ENCODE measurements at places on chromosomes 3 and 15.
A peak's percentile ranks its signal among the peaks of the same experiment; 100 is the strongest.

DNA sequence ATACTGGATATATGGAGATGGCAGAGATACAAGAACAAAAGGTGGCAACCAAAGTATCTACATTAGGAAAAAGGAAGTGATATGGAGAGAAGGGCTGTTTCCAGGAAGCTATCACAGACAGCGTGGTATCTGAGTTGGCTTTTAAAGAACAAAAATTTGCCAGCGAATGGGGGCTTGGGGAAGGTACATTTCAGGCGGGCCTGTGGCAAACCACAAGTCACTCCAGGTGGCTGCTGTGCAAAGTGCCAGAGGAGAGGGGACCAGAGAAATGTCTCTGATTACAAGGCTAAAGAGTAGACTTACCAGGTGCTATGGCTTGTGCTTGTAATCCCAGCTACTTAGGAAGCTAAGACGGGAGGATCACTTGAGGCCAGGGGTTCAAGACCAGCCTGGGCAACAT lies 91.1 kb downstream of the MSL2 start:
- no peak for DNase-seq

GRCh38 chr15:67839929-67840748 lies at the start of gene RNU6-1:
TSS of gene RNU6-1 (minus strand) at chr15:67840045.
- peak; percentile 89 for DNase-seq

- no peak for DNase-seq
These were observed 4.5 kb downstream of the RPS17 start for GRCh38 chr15:82535566-82536408.

- DNase-seq: no peak
These were observed 249.5 kb upstream of the ARL6 start for GRCh38 chr3:97515076-97515475.

GRCh38 chr3:65595222-65596028 lies 443.3 kb downstream of the MAGI1 start:
- no peak for DNase-seq

GRCh38 chr3:179067839-179068238 lies 3.8 kb downstream of the ZMAT3 start:
- DNase-seq: no peak

- no peak for DNase-seq
These were observed 4.9 kb downstream of the NR2E3 start for GRCh38 chr15:71815301-71815700.

DNA sequence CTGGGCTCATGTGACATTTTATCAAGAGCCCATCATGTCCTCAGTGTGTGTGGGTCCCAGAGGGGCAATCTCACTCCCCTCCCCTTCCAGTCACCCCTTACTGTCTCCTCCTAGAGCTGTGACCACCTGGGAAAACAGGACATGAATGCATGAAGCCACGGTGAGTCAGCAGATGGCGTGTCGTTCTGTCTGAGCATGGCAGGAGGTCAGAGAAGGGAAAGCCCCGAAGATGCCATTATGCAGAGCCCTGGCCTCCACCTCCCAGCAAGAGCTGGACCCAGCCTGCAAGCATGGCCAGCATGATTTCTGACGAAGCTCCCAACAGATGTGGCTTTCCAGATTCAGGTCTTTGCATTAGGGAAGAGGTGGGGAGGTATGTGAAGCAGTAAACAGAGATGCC lies 118.5 kb downstream of the TLE3 start:
- DNase-seq: no peak

DNA sequence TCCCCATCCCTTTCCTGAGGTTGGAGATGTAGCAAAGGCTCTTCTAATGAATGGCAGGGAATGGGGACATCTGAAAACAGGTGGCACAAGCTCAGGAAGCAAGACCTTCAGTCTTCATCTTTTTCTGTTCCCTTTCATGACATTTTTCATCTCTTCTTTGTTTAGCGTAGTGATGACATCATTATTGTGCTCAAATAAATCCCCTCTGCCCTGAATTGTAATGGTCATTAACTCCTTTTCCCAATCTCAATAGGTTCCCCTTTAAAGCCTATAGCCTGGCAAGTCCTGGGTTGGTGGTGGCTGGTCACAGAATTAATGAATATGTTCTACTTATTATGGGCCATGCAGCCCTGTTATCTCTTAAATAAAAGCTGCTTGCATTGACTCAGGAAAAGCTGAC lies 21.4 kb downstream of the TF start:
- DNase-seq: no peak

- DNase-seq: no peak
These were observed 2.1 kb downstream of the CHST13 start for GRCh38 chr3:126525853-126526667.

DNA sequence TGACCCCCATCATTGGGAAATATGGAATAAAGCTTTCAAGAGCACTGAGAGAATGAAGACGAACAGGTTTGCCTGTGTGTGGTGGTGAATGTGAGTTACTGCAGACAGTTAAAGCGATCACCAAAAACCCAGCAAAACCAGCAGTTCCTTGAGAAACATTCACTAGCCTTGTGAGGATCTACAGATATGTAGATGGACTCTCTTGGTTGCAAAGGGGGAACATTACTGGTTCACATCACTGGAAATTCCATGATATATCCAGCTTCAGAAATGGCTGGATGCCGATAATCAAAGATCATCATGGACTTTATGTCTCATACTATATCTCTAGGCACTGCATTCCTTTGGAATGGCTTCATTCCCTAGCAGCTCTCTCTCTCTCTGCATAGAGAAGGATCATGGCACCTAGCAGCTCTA lies 10.2 kb upstream of the HERC1 start:
- no peak for DNase-seq

- DNase-seq: no peak
These were observed 46.9 kb upstream of the TMEM158 start for GRCh38 chr3:45272828-45273470.

DNA sequence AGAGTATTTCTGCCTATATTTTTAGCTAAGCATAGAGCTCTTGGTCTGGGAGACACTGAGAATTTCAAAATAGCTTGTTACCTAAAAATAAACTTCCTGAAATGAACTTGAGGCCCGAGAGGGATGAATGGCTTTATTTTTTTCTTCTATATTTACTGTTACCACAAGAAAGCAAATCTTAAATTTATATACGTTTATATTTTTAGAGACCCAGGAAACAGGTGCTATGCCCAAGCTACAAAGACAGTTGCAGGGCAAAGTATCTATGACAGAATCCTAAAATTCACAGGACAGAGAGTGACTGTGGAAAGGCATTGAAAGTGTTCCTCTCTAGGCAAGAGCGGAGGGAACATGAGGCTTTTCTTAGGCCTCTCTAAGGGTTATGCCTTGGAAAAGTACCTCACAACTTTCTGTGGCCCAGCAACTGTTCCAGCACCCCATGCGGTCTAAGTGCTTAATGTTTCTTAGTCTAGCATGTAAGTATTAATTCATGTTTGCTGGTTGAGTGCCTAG lies 36.5 kb downstream of the TGFBR2 start:
- no peak for DNase-seq

GRCh38 chr3:123732447-123732846 lies 147.6 kb upstream of the HACD2 start:
- no peak for DNase-seq

DNA sequence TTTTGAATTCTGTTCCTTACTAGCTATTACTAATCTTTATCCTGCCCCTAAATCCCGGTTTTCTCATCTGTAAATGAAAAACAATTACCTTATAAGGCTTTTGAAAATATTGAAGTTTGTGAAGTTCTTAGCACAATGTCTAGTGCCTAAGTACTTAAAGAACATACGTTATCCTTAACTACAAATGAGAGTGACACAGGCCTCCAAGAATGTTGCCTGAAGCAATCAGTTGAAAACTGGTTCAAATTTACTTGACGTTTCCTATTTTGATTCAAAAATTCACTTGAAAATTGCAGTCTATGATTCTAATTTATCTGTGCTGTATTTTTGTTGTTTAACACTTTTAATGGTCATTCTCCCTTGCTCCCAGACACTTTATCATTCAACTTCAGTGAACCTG lies 3.2 kb downstream of the SENP7 start:
- DNase-seq: no peak

GRCh38 chr15:62112616-62113593 lies 46.1 kb downstream of the C2CD4A start:
- no peak for DNase-seq

GRCh38 chr3:157129803-157130466 lies 30.0 kb downstream of the CCNL1 start:
- DNase-seq: no peak

DNA sequence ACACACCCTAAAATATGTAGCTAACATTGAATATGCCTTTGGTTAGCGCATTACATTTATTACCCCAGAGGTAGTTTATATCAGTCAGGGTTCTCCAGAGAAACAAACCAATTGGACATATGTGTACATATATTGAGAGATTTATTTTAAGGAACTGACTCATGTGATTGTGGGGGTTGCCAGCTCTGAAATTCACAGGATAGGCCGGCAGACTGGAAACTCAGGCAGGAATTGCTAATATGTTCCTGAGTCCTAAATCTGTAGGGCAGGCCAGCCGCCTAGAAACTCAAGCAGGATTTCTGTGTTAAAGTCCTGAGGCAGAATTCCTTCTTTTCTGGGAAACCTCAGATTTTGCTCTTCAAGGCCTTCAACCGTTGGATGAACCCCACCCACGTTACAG lies 189.7 kb downstream of the CDIN1 start:
- no peak for DNase-seq

DNA sequence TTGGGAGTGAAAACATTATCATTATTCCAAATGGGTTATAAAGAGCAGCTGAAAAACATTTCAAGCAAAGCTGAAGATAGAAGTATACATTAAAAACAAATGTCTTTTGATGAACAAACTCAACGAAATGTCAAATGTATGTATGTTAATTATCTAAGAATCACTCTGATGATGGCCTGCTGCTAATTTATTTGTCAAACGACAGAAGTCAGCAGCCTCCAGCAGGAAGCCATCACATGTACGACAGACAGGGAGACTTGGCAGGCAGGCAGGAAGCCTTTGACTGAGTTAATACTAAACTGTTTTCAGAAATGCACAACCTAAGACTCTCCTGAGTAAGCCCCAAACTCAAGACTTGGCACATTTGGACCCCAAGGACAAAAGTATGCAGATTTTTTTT lies 491.1 kb downstream of the ZNF385D start:
- no peak for DNase-seq

DNA sequence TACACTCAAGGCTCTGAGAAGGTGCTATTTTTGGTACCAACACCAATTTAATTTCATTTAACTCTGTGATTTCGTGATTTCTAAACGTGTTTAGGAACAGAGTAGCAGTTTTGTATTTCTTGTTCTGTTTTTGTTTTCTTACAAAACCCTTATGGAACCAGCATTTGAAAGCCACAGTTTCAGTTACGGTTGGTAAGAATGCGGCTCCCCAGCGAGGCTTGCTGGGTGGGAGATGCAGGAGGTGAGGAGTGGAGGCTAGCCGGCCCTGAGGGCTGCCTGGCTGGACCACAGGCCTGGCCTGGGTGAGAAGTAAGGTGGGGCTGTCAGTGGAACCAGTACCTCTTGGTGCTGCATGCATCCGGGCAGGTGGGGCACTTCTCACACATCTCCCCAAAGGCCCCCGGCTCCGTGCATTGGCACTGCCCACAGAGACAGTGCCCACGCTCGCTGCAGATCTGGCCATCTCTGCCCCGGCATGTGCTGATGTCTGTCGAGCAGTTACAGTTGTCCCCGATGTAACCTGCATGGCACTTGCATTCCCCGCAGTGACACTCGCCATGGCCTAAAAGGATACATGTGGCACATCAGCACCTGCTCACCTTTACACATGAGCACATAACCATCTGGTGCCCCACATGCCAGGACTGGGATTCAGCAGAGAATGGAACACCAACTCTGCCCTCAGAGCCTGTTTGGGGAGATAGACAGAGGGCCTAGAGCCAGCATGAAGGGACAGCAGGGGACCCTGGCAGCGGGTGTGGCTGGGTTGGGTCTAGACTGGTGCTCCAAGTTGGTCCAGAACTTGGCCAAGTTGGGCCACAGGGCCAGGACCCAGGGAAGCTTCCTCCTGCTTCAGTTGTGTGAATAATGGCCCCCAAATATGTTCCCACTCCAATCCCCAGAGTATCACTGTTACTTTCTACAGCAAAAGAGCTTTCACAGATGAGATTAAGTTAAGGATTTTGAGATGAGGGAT lies 43.4 kb downstream of the UMPS start:
- DNase-seq: no peak

DNA sequence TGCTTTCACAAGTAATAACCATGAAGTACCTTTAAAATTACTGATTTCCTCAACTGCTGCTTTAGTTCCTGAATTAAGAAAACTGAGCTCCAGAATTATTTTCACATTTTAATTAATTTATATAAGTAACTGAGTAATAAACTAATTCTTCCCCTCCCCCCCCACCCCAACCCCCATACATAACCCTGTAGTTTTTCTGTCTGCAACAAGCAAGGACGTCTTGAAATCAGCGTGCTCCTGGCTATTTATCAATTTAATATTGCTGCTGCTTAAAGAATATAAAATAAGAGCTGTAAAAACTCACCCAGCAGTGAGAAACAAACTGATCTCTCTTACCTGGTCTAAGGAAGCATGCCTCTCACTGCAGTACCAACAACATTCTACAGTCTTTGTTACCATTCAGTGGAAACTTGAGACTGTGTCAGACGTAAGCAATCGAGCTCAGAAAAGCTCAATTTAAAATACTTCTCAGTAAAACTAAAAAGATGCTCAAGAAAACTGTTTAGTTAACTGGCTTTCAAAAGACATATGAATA lies 121.0 kb downstream of the TFDP2 start:
- DNase-seq: no peak

- DNase-seq: no peak
These were observed 52.3 kb upstream of the BNIP2 start for GRCh38 chr15:59741274-59741906.

DNA sequence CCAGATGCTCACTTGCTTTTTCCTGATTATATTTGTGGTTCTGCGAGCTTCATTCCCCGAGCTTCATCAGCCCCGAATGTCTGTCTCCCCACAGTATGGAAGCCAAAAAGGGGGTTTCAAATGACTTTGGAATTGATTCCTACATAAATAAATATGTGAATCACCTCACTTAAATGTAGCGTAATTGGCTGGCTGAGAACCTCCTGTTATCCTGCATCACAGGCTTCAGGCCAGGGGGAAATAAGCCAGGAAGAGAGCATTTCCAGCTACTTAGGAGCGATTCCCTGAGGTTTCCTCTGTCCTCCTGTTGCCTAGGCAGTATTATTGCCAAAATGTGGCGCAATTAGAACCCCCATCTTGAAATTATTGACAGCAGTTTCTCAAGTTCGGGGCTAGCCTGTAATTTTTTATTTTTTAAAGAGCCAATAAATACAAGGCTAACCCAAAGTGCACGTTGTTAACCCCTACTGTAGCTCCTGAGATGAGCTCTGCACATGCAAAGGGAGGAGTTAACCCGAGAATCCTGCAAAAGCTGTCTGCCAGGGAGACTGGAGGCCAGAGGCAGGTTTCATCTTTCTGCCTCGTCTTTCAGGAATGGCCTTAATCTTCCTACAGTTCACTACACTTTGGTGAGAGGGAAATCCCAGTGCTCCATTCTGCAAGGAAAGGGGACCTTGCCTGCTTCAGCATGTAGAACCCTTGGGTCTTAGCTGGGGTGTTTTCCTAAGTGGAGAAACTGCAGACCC lies 148.2 kb downstream of the ADAMTS9 start:
- no peak for DNase-seq

DNA sequence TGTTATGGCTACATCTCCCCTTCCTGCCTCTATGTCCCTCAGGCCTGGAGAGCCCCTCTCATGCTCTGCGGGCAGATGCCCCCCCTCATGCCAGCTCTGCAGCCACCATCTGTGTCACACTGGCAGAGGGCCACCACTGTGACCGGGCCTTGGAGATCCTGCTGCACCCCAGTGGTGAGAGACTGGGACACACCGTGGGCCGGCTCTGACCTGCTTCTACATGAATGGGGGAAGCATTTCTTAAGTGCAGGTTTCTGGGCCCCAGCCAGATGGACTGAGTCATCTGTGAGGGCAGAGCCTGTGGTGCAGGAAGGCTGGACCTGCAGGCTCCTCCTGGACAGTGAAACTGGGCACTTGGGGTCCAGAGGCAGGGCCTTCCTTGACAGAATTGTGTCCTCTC lies 4.8 kb downstream of the VWA5B2 start:
- DNase-seq: no peak
